ENCODE measurements at places on chromosomes 11 and 22.

DNA sequence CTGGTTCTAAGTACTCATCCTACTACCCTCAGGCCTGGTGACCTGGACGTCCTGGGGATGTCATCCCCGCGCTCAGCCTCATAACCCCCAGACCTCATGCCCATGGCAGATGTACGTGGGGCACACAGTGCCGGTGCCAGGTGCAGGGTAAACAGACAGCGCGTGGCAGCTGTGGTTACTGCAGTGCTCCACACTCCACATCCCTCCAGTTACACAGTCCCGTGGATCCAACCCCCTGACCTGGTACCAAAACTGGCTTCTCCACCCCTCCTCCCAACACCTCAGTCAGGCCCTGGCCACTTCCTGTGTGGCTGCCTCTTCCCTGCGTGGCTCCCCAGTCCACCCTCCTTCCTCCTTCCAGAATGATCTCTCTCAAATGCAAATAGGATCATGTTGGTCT lies 95.2 kb downstream of the DSCAML1 start:
- DNase-seq, result no peak

DNA sequence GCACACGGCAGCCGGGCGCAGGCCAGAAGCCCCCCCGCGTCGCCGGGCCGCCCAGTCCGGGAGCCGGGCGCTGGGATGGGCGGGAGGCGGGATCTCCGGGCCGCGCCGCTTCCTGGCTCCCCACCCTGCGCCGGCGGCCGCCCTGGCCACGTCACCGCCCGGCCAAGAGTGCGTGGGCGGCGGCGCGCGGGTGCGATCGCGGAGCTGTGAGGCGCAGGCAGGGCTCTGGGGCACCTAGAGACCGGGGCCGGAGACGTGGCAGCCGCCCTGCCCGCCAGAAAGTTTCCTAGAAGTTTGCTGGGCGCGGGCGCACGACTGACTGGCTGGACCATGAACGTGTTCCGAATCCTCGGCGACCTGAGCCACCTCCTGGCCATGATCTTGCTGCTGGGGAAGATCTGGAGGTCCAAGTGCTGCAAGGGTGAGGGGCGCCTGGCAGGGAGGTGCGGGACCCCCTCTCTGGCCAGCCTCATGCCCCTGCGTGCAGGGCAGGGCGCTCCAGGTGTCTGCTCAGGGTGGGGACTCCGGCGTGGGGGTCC lies at the start of gene KDELR3:
KDELR3 (plus strand) TSS at position 193 of the 539 bp plus-strand sequence; CDS start at position 331, 138 bp downstream.
- DNase-seq, result no peak

- no peak for DNase-seq
These were observed 831.2 kb upstream of the CCDC90B start for GRCh38 chr11:84117394-84117793.

DNA sequence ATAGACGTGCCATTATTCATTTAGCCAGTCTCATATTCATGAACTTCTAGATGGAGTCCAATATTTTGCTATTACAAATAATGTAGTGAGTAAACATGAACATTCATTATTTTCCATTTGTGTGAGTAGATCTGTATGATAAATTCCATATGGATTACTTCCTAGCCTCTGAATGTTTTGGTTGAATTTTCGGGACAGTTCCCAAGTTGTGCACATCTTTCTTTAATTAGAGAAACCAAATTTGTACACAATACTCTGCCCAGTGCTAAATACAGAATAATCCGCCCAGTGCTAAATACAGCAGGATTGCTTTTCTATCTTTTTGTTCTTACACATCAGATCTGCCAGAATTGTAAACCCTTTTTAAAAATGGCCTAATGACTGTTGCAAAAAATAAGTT lies 17.1 kb upstream of the APLP2 start:
- no peak for DNase-seq

- no peak for DNase-seq
These were observed 539.6 kb upstream of the LRRC4C start for GRCh38 chr11:41999066-41999465.

GRCh38 chr11:24386546-24387397 lies 110.1 kb upstream of the LUZP2 start:
- DNase-seq, result no peak

DNA sequence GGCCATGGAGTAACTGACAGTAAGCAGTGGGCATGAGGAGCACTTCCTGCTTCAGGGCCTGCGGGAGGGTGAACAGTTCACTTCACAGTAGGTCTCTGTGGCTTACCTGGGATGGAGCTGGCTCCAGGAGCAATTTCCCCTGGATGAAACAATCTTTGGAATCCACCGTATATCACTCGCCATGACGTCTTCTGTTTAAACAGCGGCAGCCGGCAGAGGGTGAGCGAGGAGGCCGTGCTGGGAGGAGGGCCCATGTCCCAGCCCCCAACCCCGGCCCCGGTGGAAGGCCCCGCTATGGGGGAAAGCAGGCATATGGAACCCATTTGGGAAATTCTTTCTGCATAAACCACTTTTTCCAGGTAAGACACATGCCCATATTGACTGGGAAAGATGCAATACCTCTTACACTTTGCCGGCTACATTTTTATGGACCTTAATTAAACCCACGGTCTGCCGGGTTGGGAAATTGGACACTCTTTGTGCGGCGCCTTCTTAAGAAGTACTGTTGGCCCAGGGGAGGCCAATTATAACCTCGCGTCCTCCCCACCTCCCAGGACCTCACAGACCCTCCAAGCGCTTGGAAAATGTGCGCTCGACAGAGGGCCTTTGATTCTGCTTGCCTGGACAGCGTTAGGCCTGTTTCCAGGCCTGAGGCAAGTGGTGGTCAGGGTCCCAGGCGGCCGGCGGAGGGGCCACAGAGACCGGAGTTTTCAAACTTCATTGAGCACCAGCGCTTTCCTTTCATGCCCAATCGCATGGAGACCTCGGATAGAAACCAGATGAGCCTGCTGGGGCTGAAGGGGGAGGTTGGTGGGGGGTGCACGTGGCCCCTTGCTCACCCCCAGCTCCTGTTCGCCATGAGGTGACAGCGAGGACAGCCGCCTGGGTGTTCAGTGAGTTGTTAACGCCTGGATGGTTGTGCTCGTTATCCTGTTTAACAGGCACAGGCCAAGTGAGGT lies 40.4 kb downstream of the SMIM38 start:
- no peak for DNase-seq

- no peak for DNase-seq
These were observed 5.4 kb downstream of the YIF1A start for GRCh38 chr11:66283461-66284105.

- no peak for DNase-seq
These were observed 2.8 kb downstream of the PHF21B start for GRCh38 chr22:45006964-45007390.

GRCh38 chr11:100221791-100222190 lies 465.3 kb upstream of the ARHGAP42 start:
- DNase-seq, result no peak

DNA sequence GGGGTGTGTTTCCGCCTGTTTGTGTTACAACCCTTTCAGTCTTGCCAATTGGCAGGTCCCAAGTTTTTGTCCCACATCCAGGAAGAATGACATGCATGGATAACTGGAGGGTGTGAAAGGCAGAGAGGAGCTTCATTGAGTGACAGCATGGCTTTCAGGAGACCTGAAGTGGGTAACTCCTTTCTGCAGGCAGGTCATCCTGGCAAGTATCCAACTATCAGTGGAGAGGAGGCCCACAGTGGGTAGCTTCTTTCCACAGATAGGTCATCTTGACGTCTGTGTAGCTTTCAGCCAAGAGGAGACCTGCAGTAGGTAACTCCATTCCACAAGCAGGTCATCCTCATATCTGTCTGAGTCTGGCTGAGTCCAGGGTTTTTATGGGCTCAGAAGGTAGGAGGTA lies 1268.8 kb upstream of the CNTN5 start:
- DNase-seq, result no peak

DNA sequence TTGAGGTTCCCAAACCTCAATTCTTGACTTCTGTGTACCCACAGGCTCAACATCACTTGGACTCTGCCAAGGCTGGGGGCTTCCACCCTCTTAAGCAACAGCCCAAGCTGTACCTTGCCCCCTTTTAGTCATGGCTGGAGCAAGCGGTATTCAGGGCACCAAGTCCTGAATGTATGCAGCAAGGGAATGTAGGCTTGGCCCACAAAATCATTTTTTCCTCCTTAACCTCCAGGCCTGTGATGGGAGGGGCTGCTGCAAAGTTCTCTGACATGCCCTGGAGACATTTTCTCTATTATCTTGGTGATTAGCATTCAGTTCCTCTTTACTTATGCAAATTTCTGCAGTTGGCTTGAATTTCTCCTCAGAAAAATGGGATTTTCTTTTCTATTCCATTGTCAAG lies 4.9 kb upstream of the OR5L1 start:
- no peak for DNase-seq

DNA sequence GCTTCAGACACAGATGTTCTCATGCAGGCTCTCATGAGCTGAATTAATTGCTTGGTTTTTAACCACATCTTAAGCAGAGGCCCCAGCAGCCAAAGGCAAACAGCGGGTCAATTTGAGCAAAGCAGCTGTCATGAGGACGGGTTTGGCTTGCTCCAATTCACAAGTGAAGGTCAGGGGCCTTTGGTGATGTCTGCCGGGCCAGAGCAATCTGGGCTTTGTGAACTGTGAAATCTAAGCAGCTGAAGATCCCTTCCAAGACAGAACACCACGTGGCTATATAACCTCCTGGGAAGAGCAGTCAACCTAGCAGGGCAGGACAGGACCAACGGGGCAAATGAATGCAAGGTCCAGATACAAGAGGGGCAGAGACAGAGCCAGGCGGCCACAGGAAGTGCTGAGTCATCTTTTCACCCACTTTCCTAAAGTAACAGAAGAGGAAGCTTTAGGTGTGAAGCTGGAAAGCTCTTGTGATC lies 187.3 kb upstream of the B3GAT1 start:
- no peak for DNase-seq

GRCh38 chr11:29826878-29827277 lies 190.0 kb downstream of the KCNA4 start:
- no peak for DNase-seq

DNA sequence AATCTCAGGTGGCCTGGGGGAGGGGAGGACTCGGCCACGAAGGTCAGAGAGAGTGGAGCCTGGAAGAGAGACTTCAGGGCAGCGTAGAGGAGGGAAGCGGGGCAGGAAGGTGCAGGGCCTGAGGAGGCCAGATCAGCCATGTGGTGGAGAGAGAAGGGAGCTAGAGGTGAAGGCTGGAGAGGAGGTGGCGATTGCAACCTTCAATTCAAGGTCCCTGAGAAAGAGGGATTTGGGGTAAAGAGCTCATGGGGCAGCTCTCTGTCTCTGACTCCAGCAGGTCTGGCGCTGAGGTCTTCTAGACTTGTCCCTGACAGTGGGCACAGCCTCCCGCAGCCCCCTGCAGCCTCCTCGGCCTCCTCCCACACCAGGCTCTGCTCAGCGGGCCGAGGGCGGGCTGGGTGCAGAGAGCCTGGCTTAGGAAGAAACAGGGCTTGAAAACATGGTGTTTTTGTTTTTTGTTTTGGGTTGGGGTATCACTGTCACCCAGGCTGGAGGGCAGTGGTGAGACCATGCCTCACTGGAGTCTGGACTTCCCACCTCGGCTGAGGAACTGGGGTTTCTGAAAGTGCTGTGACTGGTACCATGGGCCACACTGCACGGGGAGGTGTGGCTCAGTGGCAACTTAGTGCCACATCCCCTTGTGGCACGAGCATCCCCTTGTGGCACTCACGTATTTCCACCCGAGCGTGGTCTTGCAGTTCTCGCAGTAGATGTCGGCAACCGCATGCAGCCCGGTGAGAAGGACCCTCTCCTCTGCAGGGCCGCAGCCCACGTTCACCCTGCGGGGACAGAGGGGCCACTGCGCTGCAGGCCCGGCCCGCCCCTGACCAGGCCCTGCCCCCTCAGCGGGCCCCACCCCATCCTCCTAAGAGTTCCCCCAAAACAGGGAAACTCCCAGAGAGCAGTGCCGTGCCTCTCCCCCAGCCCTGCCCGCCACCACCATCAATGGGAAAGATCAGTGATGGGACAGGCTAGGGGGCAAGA lies 32.6 kb downstream of the YPEL1 start:
- DNase-seq, result no peak

DNA sequence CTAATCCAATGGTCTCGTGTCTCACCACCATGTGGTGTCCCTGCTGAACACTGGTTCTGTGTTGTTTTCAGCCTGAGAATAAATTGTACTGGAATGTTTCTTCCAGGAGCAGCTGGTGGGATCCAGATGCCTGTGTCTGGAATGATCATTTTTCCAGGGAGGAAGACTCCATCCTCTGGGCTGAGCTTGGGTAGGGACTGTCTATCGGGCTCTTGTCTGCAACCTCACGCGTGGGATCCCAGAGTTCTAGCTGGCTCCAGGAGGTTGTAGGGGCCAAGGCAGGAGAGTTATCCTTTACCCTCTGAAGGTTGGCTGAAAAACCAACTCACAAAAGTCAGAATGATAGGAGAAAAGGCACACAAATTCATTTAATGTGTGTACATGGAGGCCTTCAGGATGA lies 144.1 kb upstream of the B3GAT1 start:
- no peak for DNase-seq

DNA sequence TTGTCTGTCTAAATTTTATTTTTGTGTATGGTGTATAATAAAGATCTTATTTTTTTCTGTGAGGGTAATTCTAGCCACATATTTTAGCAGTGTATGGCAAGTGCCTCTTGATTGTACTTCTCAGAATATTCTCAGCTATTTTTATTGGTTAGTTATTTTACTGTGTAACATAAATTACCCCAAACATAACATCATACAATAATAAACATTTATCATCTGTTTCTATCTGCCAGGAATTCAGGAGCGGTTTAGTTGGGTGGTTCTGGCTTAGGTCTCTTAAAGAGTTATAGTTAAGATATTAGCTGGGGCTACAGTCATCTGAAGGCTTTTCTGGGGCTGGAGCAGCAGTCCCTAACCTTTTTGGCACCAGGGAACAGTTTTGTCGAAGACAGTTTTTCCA lies 47.8 kb downstream of the PPFIBP2 start:
- no peak for DNase-seq

- DNase-seq, result no peak
These were observed 16.5 kb downstream of the P2RY2 start for GRCh38 chr11:73234471-73235181.

DNA sequence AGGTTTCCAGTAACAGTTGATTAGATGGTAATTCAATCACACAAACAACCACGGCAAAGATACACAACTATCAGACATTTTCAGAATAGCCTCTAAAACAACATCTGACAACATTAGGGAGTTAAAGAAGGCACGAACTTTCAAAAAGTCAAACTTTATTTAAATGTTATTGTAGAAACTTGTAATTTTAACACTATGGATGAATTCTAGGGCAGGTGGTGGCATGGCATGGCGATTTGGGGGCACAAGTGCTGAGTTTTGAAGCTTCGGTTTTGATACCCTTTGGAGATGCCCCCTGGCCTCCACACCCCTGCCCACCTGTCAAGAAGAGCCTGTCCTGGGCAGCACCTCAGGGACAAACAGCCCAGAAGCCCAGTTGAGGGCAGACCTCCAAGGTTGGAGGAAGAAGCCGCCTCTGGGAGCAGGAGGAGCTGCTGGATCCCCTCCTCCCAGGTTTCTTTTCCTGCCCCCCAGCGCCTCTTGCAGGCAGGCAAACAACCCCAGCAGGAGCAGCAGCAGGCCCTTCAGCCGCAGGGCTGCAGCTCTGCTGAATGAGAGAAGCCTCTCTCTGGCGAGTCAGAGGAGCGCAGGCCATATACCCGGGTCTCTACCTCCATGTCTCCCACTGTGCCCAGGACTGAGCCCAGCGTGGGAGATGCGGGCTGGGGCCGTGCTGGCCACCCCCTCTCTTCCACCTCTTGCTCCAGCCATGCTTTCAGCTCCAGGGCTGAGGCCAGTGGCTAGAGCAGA lies 102.1 kb upstream of the IGLL5 start:
- no peak for DNase-seq

- no peak for DNase-seq
These were observed 14.3 kb downstream of the CD44 start for GRCh38 chr11:35153280-35153679.

- no peak for DNase-seq
These were observed 19.5 kb downstream of the IL17REL start for GRCh38 chr22:49992921-49993648.

Measured in NCI-H2029 treated with DMSO at 0.1 percent for 48 hours (cell line).